Thymus (tissue), 14 donors: ENCODE measurements at places on chromosomes 13 and 19. TPM values are rescaled to one million over a fixed set of nuclear protein-coding genes. Genes with fewer than 3 reads are reported as not detected.
A peak's percentile ranks its signal among the peaks of the same experiment; 100 is the strongest.

DNA sequence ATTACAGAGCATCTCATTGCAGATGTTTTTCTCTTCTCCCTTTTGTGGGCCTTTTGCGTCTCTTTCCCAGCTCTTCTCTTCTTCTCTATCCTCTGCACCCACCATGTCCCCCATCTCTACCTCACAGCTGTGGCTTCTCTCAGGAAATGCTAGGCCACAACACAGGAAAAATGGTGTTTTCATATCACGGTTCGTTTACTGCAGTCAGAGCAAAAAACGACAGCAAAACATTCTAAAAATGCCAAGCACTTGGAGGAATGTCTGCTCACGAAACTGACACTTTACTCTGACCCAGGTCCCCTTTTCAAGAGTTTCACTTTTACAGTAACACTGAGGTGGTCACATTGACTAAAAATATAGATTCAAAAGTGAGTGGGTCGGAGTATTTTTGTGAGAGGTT lies 152.2 kb downstream of the DCT start:
- H3K27me3 ChIP-seq: peaks cover 19% of the 10 kb centered on the region
- peaks cover 79% of the 10 kb centered on the region for H3K4me1 ChIP-seq
- no peak overlapping the region for H3K4me3 ChIP-seq

GRCh38 chr13:46817095-46817494 lies 20.1 kb upstream of the ESD start:
- no peak for DNase-seq
- H3K4me1 ChIP-seq: no peaks in the 10 kb centered on the region
- H3K4me3 ChIP-seq: no peak overlapping the region
- H3K27me3 ChIP-seq: no peaks in the 10 kb centered on the region

DNA sequence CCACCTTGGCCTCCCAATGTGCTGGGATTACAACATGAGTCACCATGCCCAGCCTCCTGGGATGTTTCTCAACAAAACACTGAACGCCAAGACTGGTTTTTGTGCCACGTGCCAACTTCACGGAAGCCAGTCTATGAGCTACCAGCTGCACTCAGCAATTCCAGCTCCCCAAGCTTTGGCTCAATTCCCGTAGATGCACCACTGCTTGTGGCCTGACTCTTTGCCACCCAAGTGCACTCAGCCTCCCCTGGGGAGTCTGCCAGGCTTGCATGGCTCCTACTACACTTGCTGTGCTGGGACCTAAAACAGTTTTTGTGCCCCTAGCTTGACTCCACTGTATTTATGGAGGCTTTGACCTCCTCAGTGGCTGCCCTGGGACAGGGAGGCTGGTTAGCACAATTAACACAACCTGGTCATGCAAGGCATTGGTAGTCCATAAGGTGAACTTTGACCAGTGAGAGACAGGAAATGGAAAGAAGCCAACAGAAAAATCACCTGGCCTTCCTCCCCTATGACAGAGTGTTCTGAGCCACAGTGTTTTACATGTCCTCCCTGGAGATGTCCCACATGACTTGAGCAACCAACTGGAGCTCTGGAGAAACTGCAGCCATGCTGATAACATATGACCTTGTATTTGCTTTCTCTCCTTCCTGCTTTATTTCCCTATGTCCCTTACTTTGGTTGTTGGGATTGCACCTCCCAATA lies 1173.1 kb downstream of the UQCRFS1 start:
- DNase-seq: no peak
- H3K36me3 ChIP-seq: no peaks in the 10 kb centered on the region
- H3K4me3 ChIP-seq: no peak overlapping the region
- no peaks in the 10 kb centered on the region for H3K4me1 ChIP-seq

GRCh38 chr19:39160889-39161672 lies 35.5 kb downstream of the PAK4 start:
- H3K4me3 ChIP-seq: no peak overlapping the region
- no peak for DNase-seq
- no peaks in the 10 kb centered on the region for H3K4me1 ChIP-seq
- no peaks in the 10 kb centered on the region for H3K36me3 ChIP-seq
- H3K27ac ChIP-seq: no peak overlapping the region

DNA sequence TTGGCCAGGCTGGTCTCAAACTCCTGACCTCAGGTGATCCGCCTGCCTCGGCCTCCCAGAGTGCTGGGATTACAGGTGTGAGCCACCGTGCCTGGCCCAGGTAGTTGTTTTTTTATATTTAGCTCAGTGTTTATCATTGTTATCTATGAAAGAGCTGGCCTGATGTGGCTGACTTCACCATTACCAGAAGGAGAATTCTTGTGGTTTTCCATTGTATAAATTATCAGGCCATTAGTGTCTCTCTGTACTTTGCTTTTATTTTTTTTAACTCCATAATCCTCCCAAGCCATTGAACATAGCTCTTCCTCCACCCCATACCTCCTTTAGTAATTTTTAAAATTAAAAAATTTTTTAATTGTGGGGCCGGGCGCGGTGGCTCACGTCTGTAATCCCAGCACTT lies 24.2 kb downstream of the CERS4 start:
- H3K36me3 ChIP-seq: no peaks in the 10 kb centered on the region
- no peaks in the 10 kb centered on the region for H3K27me3 ChIP-seq
- DNase-seq: no peak
- no peaks in the 10 kb centered on the region for H3K4me1 ChIP-seq
- H3K4me3 ChIP-seq: no peak overlapping the region
- no peak overlapping the region for H3K27ac ChIP-seq

DNA sequence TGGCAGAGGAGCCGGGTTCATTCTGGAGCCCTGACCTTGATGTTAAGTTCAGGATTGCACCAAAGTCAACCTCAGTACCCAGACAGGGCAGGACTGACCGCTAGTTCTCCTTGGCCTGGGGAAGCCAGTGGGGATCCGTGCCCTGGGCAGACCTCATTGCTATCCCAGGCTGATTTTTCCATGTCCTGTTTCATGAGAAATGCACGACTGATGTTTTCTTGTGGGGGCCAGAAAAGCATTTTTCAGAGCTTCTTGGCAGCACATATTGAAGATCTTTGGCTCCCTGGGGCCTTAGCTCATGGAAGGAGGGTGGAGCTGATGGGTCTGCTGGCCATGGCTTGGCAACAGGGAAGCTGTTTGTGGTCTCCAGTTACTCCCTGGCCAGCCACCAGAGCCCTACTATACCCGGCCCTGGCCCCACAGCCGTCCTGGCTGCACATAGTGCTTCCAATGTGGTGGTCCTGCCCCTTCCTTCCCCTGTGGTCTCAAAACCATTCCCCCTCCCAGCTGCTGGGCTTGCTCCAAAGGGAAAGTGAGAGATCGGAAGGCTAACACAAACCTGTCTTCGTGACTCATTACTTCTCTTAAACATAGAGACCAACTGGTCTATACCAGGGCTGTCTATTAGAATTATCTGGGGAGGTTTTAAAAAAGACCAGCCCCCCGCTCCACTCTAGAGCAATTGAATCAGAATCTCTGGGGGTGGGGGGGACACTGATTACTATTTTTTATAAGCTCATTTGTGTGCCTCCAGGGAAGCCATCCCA lies 11.2 kb downstream of the IL17D start:
- no peak overlapping the region for H3K27ac ChIP-seq
- H3K4me3 ChIP-seq: no peak overlapping the region
- DNase-seq: no peak
- peaks cover 4% of the 10 kb centered on the region for H3K4me1 ChIP-seq
- no peaks in the 10 kb centered on the region for H3K27me3 ChIP-seq
- H3K36me3 ChIP-seq: no peaks in the 10 kb centered on the region

DNA sequence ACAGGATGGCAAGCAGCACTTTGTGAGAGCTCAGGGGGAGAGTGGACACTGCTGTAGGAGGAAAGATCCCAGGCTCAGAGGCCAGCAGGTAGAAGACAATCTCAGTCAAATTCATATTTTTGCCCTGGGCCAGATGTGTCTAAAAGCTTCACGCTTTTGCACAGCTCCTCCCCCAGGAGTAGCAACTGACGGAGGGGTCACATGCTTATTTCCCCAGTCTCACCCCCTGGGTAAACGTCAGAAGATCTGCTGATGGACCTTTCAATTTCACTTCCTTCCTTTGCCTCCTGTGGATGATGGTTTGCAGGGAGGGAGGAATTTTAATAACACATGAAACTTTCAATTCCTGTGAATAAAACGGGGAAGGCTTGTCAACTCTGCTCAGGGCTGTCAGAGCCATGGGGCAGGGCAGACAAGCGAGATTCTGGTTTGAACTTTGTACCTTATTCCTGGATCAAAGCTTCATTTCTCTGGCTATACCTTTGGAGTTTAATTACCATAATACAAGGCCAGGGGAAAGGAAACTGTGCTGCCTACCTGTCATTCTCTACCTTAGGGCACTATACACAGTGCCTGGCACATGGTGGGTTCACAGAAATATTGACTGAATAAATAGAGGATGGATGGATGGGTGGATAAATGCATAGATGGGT lies 41.0 kb downstream of the POU4F1 start:
- no peaks in the 10 kb centered on the region for H3K36me3 ChIP-seq
- no peak for DNase-seq

- no peaks in the 10 kb centered on the region for H3K27me3 ChIP-seq
- no peak for DNase-seq
- H3K4me3 ChIP-seq: no peak overlapping the region
- no peaks in the 10 kb centered on the region for H3K4me1 ChIP-seq
- H3K27ac ChIP-seq: no peak overlapping the region
- H3K36me3 ChIP-seq: peaks cover 16% of the 10 kb centered on the region
Observed at GRCh38 chr13:20054586-20054985, 96.1 kb downstream of the ZMYM2 start.

GRCh38 chr13:64817691-64818090 lies 2412.4 kb downstream of the PCDH9 start:
- no peaks in the 10 kb centered on the region for H3K4me1 ChIP-seq
- DNase-seq: no peak
- H3K4me3 ChIP-seq: no peak overlapping the region
- H3K27ac ChIP-seq: no peak overlapping the region
- H3K27me3 ChIP-seq: no peaks in the 10 kb centered on the region

- DNase-seq: no peak
- no peaks in the 10 kb centered on the region for H3K4me1 ChIP-seq
- H3K27me3 ChIP-seq: no peaks in the 10 kb centered on the region
- no peak overlapping the region for H3K4me3 ChIP-seq
- no peaks in the 10 kb centered on the region for H3K36me3 ChIP-seq
Observed at GRCh38 chr13:41408121-41408520, 49.2 kb upstream of the RGCC start.

- no peaks in the 10 kb centered on the region for H3K36me3 ChIP-seq
- H3K4me3 ChIP-seq: no peak overlapping the region
- H3K4me1 ChIP-seq: peaks cover 4% of the 10 kb centered on the region
- H3K27ac ChIP-seq: no peak overlapping the region
Observed at GRCh38 chr13:31045286-31046081, 113.0 kb downstream of the TEX26 start.

DNA sequence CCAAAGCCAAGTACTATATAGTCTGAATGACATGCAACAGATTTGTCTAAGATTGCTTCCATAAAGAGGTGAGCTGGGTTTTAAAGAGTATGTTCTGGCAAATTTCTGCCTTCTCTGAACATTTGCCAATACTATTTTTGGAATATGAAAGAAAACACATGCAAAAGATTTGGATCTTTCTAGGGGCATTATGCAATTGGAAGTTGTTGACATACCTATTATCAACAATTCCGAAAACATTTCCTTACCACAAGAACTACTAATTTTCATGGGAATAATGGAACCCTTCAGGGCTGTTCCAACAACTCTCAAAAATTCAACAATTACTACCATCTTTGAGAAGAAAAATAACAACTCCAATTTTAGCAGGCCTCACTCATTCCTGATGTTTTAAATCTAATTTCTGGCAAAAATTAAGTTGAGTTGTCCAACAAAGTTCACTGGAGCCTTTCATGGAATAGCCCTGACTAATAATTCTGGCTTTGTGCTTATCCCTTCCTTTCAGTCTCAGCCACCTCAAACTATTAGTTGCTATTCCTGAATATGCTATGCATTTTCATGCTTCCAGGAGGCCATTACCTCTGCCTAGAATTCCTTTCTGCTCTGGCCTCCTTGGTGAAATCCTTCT lies 250.0 kb downstream of the RGCC start:
- no peaks in the 10 kb centered on the region for H3K36me3 ChIP-seq
- peaks cover 3% of the 10 kb centered on the region for H3K4me1 ChIP-seq
- no peaks in the 10 kb centered on the region for H3K27me3 ChIP-seq
- no peak overlapping the region for H3K27ac ChIP-seq

DNA sequence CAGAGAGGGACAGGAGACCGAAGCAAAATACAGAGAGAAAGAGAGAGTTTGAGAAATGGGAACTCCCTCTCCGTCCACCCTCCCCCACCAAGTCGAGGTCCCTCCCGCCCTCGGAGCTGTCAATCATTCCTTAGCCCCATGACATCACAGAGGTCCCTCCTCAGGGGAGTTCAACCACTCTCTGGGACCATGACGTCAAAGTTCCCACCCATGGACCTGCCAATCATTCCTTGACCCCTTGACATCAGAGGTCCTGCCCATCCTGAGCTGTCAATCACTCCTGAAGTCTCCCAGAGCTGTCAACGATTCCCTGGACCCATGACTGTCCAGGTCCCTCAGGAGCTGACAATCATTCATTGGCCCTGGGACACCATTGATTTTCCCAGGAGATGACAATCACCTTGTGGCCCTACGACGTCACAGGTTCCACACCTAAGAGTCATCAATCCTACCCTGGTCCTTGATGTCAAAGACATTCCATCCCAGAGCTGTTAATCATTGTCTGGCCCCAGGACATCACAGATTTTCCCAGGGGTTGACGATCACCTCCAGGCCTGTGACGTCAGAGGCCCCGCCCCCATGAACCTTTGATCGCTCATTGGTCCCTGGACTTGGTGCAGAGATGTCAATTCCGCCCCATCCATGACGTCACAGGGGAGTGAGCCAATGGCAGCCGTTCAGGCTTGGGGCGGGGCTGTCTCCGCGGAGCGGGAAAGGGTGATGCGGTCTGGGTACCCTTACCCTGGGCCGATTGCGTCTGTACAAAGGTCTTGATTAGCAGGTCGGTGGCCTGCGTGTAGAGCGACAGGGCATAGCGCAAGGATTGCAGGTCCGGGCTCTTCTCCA lies 61.7 kb downstream of the COLGALT1 start:
- H3K36me3 ChIP-seq: no peaks in the 10 kb centered on the region
- H3K27me3 ChIP-seq: peaks cover 43% of the 10 kb centered on the region
- no peak overlapping the region for H3K4me3 ChIP-seq
- no peaks in the 10 kb centered on the region for H3K4me1 ChIP-seq

- H3K4me1 ChIP-seq: no peaks in the 10 kb centered on the region
- H3K27ac ChIP-seq: peak within 1 kb of the TSS; percentile 78
- DNase-seq: peak; percentile 80
- peaks cover 19% of the 10 kb centered on the region for H3K36me3 ChIP-seq
Observed at GRCh38 chr13:41263261-41263971, at the start of gene MTRF1. TSS of gene MTRF1 (minus strand) at chr13:41263576. CDS start at chr13:41260907, 2,669 bp downstream.

- no peak for DNase-seq
- no peaks in the 10 kb centered on the region for H3K27me3 ChIP-seq
- no peak overlapping the region for H3K27ac ChIP-seq
- H3K36me3 ChIP-seq: peaks cover 3% of the 10 kb centered on the region
Observed at GRCh38 chr13:99221567-99222239, 21.0 kb downstream of the UBAC2 start.

- H3K36me3 ChIP-seq: no peaks in the 10 kb centered on the region
- DNase-seq: no peak
- H3K27ac ChIP-seq: no peak overlapping the region
- no peaks in the 10 kb centered on the region for H3K27me3 ChIP-seq
Observed at GRCh38 chr19:17645339-17645963, 42.7 kb downstream of the UNC13A start.

The SIGLEC8 gene
- 2.1 TPM for polyA plus RNA-seq

The OR4F17 gene
- not detected for polyA plus RNA-seq

The PRODH2 gene
- 0.23 TPM for polyA plus RNA-seq

The KLK3 gene
- 0.96 TPM for polyA plus RNA-seq

The RXFP2 gene
- polyA plus RNA-seq: not detected

The ZNF784 gene
- 5.4 TPM for polyA plus RNA-seq

The ZNF225 gene
- 3.2 TPM for polyA plus RNA-seq

The ONECUT3 gene
- polyA plus RNA-seq: 0.02 TPM

The OLFM4 gene
- polyA plus RNA-seq: 38.9 TPM

The CATSPERD gene
- polyA plus RNA-seq: 0.05 TPM
